ENCODE measurements at places on chromosomes 13 and 19. TPM values are rescaled to one million over a fixed set of nuclear protein-coding genes. Genes with fewer than 3 reads are reported as not detected.

The OVOL3 gene
- not detected for total RNA-seq

The RUVBL2 gene
- 270 TPM for total RNA-seq

The GPR4 gene
- 0.10 TPM for total RNA-seq

The ZNF530 gene
- 3.8 TPM for total RNA-seq

The SMIM44 gene
- total RNA-seq = not detected

The LYPD3 gene
- 3.6 TPM for total RNA-seq

The LCP1 gene
- 2.2 TPM for total RNA-seq

The CGB2 gene
- 5.0 TPM for total RNA-seq

The UHRF1 gene
- 109 TPM for total RNA-seq

The PSG4 gene
- total RNA-seq = not detected

The KCNRG gene
- total RNA-seq = 2.5 TPM

The CPB2 gene
- 0.15 TPM for total RNA-seq

The CEACAM6 gene
- total RNA-seq = 0.59 TPM

The ZNF799 gene
- 3.6 TPM for total RNA-seq

The ACP4 gene
- total RNA-seq = not detected

The PTH2 gene
- total RNA-seq = 9.5 TPM

The ACTMAP gene
- 16.8 TPM for total RNA-seq
